Progenitor cell of endocrine pancreas (in vitro differentiated cells): ENCODE measurements at places on chromosomes 6 and 20. TPM values are rescaled to one million over a fixed set of nuclear protein-coding genes. Genes with fewer than 3 reads are reported as not detected.

B4GALT5 gene
- total RNA-seq: 58.6 and 58.8 TPM in 2 replicates

BACH2 gene
- 11.2 and 12.3 TPM in 2 replicates for total RNA-seq

ULBP3 gene
- total RNA-seq: 16.2 TPM in 2 replicates

SOBP gene
- total RNA-seq: 15.4 and 17.0 TPM in 2 replicates

PI3 gene
- total RNA-seq: not detected in 2 replicates

KCNB1 gene
- total RNA-seq: 0.98 and 1.8 TPM in 2 replicates

GABRR1 gene
- not detected in 2 replicates for total RNA-seq

TSBP1 gene
- not detected in 2 replicates for total RNA-seq

- DNase-seq: no peak
- H3K36me3 ChIP-seq: no peaks in the 10 kb centered on the region
- H3K27ac ChIP-seq: no peak overlapping the region
- H3K4me1 ChIP-seq: no peaks in the 10 kb centered on the region
- H3K4me3 ChIP-seq: no peak overlapping the region
Observed at GRCh38 chr6:39568896-39569295, 156.3 kb downstream of the KIF6 start.

- no peak overlapping the region for H3K27ac ChIP-seq
- H3K36me3 ChIP-seq: no peaks in the 10 kb centered on the region
- no peak for DNase-seq
- no peak overlapping the region for H3K4me3 ChIP-seq
- no peaks in the 10 kb centered on the region for H3K27me3 ChIP-seq
Observed at GRCh38 chr6:127710668-127711067, 133.7 kb downstream of the C6orf58 start.

DNA sequence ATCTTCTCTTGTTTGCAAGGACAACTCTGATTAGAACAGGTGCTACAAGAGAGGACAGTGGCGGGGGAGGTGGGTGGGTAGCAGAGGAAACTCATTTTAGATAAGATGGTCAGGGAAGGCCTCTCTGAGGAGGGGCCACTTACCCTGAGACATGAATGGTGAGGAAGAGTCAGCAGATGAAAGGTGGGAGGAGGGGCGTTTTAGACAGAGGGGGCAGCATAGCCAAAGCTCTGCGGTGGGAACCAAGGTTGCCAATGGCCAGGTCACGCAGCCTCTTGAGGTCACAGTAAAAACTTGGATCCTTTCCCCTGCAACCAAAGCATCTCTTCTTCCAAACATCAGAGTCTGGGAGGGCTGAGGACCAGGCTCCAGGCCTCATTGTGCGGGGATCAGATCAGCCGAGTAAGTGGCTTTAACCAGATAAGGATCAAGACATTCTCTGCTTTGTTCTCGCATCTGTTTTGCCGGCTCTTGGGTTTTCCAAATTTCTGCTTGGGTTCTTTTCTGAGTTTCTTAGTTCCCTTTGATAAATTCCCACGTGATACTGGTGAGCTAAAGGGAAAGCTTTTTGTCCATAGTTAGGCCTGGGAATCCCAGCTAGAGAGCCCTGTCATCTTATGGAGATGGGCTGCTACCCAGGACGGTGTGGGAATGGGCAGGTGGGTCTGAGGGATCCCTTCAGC, 5.5 kb upstream of the CD40 start:
- H3K4me3 ChIP-seq: no peak overlapping the region
- peaks cover 39% of the 10 kb centered on the region for H3K27me3 ChIP-seq
- H3K27ac ChIP-seq: peak overlapping the region; percentile 27
- DNase-seq: no peak
- no peaks in the 10 kb centered on the region for H3K36me3 ChIP-seq

- peaks cover 4% of the 10 kb centered on the region for H3K4me1 ChIP-seq
- peaks cover 5% of the 10 kb centered on the region for H3K27me3 ChIP-seq
- no peak overlapping the region for H3K4me3 ChIP-seq
- H3K36me3 ChIP-seq: no peaks in the 10 kb centered on the region
- H3K27ac ChIP-seq: no peak overlapping the region
Observed at GRCh38 chr6:72642435-72642834, 20.6 kb downstream of the KCNQ5 start.

DNA sequence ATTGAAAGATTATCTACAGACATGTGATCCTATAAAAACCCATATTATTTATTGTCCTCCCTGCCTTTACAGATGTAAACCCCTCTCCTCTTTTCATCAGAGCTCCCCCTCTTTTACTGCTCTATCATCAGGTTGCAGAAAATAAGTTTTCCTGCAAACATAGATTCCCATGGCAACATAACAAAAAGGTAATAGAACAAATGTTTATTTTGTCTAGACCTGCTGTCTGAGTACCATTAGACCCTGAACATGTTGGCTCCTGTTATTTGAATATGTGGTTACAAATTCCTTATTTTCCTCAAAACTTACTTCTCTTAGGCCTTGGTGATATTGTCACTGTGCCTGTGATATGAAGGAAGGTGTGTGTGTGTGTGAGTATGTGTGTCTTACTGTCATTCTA, 11.5 kb downstream of the MAPK14 start:
- H3K27me3 ChIP-seq: no peaks in the 10 kb centered on the region
- no peak for DNase-seq

- no peak overlapping the region for H3K27ac ChIP-seq
- H3K36me3 ChIP-seq: no peaks in the 10 kb centered on the region
- peaks cover 9% of the 10 kb centered on the region for H3K4me1 ChIP-seq
- no peak for DNase-seq
- H3K4me3 ChIP-seq: no peak overlapping the region
Observed at GRCh38 chr6:109939654-109940053, 38.5 kb upstream of the GPR6 start.

GRCh38 chr6:122005661-122006060, 393.8 kb upstream of the HSF2 start:
- peaks cover 5% of the 10 kb centered on the region for H3K27me3 ChIP-seq
- H3K27ac ChIP-seq: no peak overlapping the region
- H3K4me1 ChIP-seq: peaks cover 7% of the 10 kb centered on the region
- H3K4me3 ChIP-seq: no peak overlapping the region
- H3K36me3 ChIP-seq: no peaks in the 10 kb centered on the region

GRCh38 chr6:125157725-125158124, 4.2 kb downstream of the TPD52L1 start:
- peaks cover 6% of the 10 kb centered on the region for H3K27me3 ChIP-seq
- H3K27ac ChIP-seq: no peak overlapping the region
- H3K4me3 ChIP-seq: no peak overlapping the region
- no peak for DNase-seq
- H3K4me1 ChIP-seq: peaks cover 7% of the 10 kb centered on the region

GRCh38 chr20:10558635-10559187, 115.1 kb downstream of the JAG1 start:
- H3K4me3 ChIP-seq: no peak overlapping the region
- no peak for DNase-seq
- peaks cover 17% of the 10 kb centered on the region for H3K36me3 ChIP-seq
- H3K4me1 ChIP-seq: peaks cover 24% of the 10 kb centered on the region
- no peak overlapping the region for H3K27ac ChIP-seq

DNA sequence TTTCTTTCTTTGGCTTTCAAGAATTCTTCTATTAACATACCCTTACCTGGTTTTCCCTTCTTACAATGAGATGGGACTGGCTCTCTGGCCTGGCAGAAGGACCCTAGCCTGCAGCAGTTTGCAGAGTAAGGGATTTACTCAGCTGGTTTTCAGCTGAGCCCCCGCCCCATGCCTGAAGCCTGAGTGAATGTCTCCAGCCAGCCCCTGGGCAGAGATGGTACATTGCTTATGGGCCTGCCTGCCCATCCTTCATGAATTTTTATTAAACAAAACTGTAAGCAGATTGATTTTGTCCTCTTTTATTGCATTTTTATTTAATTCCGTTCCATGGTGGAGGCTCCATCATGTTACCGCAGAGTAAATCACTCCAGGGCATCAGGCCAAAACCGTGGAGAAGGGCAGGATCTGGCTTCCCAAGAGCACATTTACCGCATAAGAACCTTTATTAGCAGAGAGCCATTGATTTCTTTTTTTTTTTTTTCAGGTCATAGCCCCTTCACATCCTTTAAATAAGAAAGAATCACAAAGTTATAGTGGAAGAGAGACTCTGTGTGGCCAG, 316.2 kb downstream of the DHX35 start:
- peaks cover 8% of the 10 kb centered on the region for H3K27me3 ChIP-seq
- no peak overlapping the region for H3K27ac ChIP-seq
- H3K4me1 ChIP-seq: no peaks in the 10 kb centered on the region
- H3K4me3 ChIP-seq: no peak overlapping the region
- no peak for DNase-seq
- peaks cover 3% of the 10 kb centered on the region for H3K36me3 ChIP-seq

DNA sequence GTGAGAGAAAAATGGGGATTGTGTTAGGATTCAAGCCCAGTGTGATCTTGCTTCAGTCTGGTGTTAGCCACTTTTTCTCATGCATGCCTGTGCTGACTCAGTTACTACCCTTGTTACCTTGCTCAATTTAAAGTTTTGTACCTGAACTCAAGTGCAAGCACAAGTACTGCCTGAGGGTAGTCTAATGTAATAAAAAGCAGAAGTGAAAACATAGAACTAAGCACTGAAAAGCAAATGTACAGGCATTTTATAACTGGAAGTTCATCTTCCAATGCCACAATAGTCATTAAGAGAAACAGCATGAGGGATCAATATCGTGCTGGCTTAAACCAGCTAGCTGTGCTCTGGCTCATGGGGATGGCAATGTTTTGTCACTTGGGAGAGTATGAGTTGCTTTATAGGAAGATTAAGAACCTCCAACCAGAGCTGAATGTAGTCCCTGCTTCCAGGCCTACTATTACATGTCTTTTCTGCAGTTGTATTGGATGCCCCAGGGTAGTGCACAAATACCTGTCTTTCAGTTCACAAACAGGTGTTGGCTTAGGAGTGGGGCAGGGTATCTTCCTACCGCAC, 48.7 kb downstream of the SLC35F1 start:
- no peak overlapping the region for H3K27ac ChIP-seq
- no peaks in the 10 kb centered on the region for H3K27me3 ChIP-seq
- H3K4me3 ChIP-seq: no peak overlapping the region
- no peak for DNase-seq
- no peaks in the 10 kb centered on the region for H3K4me1 ChIP-seq

DNA sequence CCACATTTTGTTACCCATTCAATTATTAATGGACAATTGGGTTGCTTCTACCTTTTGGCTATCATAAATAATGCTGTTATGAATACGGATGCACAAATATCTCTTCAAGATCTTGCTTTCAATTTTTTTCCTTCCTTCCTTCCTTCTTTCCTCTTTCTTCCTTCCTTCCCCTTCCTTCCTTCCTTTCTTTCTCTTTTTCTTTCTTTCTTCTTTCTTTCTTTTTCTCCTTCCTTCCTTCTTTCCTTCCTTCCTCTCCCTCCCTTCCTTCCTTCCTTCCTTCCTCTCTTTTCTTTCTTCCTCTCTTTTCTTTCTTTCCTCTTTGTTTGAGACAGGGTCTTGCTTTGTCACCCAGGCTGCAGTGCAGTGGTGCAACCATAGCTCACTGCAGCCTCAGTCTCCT, 39.2 kb downstream of the ZNF184 start:
- peaks cover 5% of the 10 kb centered on the region for H3K4me1 ChIP-seq
- DNase-seq: no peak
- H3K4me3 ChIP-seq: no peak overlapping the region
- H3K27ac ChIP-seq: no peak overlapping the region

GRCh38 chr6:146965110-146965689, 239.0 kb upstream of the STXBP5 start:
- no peak overlapping the region for H3K4me3 ChIP-seq
- H3K4me1 ChIP-seq: no peaks in the 10 kb centered on the region
- H3K27me3 ChIP-seq: no peaks in the 10 kb centered on the region
- DNase-seq: no peak
- H3K36me3 ChIP-seq: peaks cover 6% of the 10 kb centered on the region

DNA sequence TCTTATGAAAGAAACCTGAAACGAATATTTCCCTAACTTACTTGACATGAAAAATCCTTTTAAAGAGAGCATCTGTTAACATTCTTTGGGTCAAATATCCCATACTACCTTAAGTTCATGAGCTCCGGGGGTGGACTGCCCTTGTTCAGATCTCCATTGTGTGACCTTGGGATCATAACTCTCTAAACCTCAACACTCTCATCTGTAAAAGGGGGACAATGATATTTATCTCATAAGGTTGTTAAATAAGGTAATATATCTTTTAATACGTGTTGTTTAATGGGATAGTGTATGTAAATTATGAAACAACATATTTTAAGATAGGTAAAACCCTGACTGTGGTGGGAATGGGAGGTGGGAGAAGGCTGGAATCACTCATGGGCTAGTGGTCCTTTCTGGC, 326.3 kb downstream of the FARS2 start:
- H3K27me3 ChIP-seq: no peaks in the 10 kb centered on the region
- H3K36me3 ChIP-seq: peaks cover 6% of the 10 kb centered on the region
- H3K4me1 ChIP-seq: no peaks in the 10 kb centered on the region
- no peak overlapping the region for H3K4me3 ChIP-seq
- no peak for DNase-seq

DNA sequence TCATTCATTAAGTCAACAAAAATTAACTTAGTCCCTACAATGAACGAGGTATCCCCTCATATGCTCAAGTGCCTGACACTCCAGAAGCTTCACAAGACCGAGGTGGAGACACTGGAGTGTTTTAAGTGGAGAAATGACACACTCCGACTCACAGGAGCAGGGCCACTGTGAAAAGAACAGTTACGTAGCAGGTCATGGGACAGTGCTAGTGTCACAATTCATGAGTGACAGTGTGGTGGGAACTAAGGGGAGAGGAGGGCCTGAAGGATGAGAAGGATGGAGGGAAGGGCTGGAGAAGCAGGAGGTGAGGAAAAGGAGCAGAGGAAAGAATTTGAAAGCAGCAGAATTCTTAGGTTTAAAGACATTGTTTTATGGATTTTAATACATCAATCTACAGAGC, 1.3 kb upstream of the HLA-A start:
- H3K27ac ChIP-seq: no peak overlapping the region
- peaks cover 7% of the 10 kb centered on the region for H3K4me1 ChIP-seq
- peaks cover 3% of the 10 kb centered on the region for H3K27me3 ChIP-seq
- peak overlapping the region; percentile 39 for H3K4me3 ChIP-seq
- DNase-seq: no peak

DNA sequence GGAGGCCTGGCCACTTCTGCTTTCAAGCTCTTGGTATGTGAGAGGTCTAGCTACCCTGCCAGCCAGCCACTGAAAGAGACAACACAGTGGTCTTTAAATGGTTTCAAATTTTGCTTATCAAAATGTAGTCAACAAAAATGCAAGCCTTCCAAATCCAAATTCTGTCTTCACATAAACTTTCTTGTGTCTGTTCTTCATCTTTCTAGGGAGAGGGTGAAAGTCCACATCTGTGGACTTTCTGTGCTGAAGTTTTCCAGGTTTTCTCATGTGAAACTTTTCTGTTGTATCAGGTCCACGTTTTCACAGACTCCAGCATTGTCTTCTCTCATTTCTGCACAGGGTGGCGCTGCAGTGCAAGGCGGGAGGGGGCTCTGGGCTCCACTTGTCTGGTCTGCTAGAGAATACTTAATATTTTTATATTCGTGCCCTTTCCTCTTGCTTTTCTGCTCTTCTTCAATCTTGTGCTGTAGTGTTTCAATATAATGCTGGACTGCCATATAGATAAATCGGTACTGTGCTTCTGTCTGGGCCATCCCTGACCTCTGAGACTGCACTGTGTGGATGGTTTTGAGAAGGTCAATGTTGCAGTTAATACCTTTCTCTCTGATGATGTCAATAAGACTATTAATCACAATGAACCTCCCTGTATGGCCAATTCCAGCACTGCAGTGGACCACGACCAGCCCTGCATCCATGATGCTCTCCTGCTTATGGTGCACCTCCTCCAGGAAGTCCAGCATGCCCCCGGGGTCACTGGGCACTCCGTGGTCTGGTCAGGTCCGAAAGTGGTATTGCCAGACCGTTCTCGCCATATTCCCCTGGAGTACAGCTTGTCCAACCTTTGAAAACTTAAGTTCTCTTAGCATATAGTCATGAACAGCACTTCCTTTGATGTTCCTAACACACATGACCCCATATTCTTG, 161.6 kb upstream of the TNFAIP3 start:
- H3K27ac ChIP-seq: no peak overlapping the region
- H3K36me3 ChIP-seq: no peaks in the 10 kb centered on the region
- peak; percentile 32 for DNase-seq
- peaks cover 5% of the 10 kb centered on the region for H3K27me3 ChIP-seq
- H3K4me1 ChIP-seq: peaks cover 16% of the 10 kb centered on the region
